Kidney epithelial cell (primary cell): ENCODE measurements at places on chromosomes 7 and 10. TPM values are rescaled to one million over a fixed set of nuclear protein-coding genes. Genes with fewer than 3 reads are reported as not detected.

GTF2IRD1 gene
- total RNA-seq: 36.8 and 43.1 TPM in 2 replicates

GRCh38 chr7:41252957-41253356 is 449.9 kb downstream of the INHBA start:
- no peak for DNase-seq

DNA sequence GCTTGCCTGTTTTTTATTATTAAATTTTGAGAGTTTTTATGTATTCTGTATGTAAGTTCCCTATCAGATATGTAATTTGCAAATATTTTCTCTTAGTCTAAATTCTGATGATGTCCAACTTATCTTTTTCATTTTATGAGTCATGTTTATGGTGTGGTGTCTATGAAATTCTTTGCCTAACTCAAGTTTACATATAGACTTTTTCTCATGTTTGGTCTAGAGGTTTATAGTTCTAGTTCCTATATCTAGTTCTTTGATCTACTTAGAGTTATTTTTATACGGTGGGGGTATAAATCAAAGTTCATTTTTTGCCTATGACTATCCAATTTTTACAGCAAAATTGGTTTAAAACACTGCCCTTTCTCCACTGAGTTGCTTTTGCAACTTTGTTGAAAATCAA is 26.3 kb upstream of the CCDC7 start:
- no peak for DNase-seq

- no peak for DNase-seq
Observed at GRCh38 chr10:98238391-98238790, 29.6 kb downstream of the LOXL4 start.
